ENCODE measurements at places on chromosomes 6 and 20. TPM values are rescaled to one million over a fixed set of nuclear protein-coding genes. Genes with fewer than 3 reads are reported as not detected.

- no peak for DNase-seq
These were observed 230.5 kb downstream of the ZMYND8 start for GRCh38 chr20:47125758-47126591.

Gene ALDH8A1
- total RNA-seq = not detected

- DNase-seq = no peak
These were observed 2.8 kb upstream of the LIME1 start for GRCh38 chr20:63733579-63734081.

- peak; percentile 34 for DNase-seq
These were observed 33.2 kb downstream of the ANKS1A start for GRCh38 chr6:34922177-34922663.

Gene LY6G6D
- not detected for total RNA-seq

- no peak for DNase-seq
These were observed 53.2 kb downstream of the FAM8A1 start for GRCh38 chr6:17653198-17653882.

DNA sequence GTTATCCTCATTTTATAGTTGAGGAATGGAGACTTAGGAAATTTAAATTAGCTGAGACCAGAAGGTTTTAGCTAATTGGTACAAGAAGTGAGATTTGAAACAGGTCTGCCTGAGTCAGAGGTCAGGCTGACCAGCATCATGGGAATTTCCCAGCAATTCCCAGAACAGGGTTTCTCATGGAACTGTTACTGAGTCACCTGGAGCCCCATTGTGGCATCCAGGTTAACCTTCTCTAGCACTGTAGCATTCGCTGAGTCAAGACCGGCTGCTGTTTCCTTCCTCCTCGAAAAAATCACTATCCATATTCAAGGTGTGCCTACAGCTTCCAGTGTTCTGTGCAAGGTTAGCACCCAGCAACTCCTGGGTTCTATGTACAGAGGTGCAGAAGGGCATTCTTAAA lies 238.0 kb upstream of the MAN1A1 start:
- no peak for DNase-seq

- no peak for DNase-seq
These were observed 113.5 kb downstream of the SLC35B3 start for GRCh38 chr6:8321671-8322404.

GRCh38 chr6:7905416-7905815 lies 5.2 kb downstream of the TXNDC5 start:
- peak; percentile 20 for DNase-seq

DNA sequence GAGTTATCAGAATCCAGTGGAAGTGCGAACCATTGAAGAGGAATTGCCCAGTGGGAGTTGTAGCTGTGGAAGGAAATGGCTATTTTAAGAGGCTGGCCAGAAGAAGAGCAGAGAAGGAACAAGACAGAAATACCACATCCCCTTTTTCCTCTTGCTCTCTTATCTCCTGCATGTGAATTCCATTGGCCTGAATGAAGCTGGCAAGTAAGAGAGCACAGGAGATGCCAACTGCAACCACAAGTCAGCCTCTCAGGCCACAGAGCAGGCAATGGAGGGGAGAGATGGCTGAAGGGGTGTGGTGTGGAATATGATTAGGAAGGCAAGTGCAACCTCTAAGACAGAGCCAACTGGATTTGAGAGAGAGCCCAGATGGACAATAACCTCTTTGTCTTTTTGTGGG lies 362.7 kb upstream of the IMPG1 start:
- DNase-seq = no peak

- no peak for DNase-seq
These were observed 710.7 kb downstream of the EYS start for GRCh38 chr6:64996301-64996700.

Gene HLA-DOB
- total RNA-seq = 0.43 TPM

Gene ACTL10
- total RNA-seq = 1.7 TPM

Gene BMP7
- total RNA-seq = not detected

DNA sequence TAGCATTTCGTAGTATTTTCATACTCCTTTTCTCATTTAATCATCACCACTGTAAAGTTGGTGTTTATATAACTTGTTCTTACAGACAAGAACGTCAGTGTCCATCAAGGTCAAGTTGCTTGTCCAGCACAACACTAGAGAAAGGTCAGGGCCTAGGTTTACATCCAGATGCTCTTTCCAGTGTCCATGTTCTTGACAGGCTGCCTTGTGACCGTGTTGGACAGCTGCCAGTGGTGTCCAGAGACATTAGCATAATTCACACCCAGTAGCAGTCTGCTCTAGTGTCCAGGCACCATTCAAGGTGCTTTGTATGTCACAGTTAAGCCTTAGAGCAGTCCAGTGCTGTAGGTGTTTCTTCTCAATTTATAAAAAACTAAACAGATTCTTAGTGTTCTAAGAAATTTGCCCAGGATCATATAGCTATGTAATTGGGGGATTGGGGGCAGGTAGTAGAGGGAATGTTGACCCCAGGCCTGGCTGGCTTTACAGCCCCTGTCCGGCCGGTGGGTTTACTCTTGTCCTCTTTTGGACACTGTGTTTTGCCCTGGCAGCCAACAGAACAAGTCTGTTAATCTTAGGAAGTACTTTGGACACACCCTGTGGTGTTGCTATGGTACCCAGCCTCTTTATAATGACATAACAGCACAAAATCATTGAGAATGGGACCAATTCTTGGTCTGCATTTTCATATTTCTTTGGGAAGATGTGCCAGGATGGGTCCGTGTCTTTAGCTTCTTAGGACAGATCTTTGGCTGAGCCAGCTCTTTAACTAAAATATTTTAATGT lies 8.0 kb downstream of the STK35 start:
- peak; percentile 63 for DNase-seq

GRCh38 chr20:59469267-59470252 lies 134.8 kb upstream of the PHACTR3 start:
- DNase-seq = no peak

DNA sequence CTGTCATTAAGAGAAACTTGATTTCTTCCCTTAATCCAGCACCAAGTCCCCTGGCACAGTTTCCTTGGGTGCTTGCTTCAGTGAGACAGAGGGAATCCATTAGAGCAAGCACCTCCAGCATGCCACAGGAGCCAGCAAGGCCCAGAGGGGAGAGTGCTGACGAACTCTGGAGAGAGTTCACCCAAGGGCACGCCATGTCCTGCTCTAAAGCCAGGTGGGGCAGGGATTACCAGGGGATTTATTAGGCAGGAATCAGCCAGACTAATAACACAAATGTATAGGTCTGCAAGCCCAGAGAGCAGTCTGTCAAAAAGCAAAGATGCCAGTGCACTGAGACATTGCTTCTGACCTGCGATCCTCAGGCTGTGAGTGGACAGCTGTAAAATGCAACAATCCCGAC lies 155.4 kb upstream of the SYNDIG1 start:
- DNase-seq = no peak

- no peak for DNase-seq
These were observed 109.3 kb downstream of the SLC23A2 start for GRCh38 chr20:4891997-4892396.

- no peak for DNase-seq
These were observed 48.2 kb upstream of the GMPR start for GRCh38 chr6:16190214-16190613.

Gene PSORS1C1
- total RNA-seq = 3.0 TPM

- no peak for DNase-seq
These were observed 66.6 kb upstream of the FAM184A start for GRCh38 chr6:119145111-119145510.

Gene STX11
- total RNA-seq = 0.97 TPM

- DNase-seq = no peak
These were observed 547 bp downstream of the SAMD5 start for GRCh38 chr6:147508866-147509608.

Gene SLC25A27
- 2.6 TPM for total RNA-seq

GRCh38 chr20:40336533-40336932 lies 352.5 kb downstream of the MAFB start:
- DNase-seq = no peak

GRCh38 chr6:42846505-42846904 lies 32.9 kb upstream of the RPL7L1 start:
- no peak for DNase-seq

DNA sequence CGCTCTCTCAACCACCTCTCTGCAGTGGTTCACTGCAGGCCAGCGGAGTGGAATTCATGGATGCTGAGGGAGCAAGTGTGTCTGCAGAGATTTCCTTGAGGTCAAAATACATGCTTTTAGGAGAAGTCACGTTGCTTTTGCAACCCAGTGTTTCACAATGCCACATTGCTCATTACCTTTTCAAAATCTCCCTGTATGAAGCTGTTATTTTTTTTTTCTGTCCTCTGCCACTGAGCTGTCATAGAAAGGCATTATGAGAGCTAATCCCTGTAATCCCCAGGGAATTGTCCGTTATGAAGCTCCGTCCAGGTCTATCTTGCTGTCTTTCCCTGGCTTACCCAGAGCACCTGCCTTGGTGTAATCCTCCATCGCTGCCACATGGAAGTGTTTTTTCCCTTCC lies 60.5 kb upstream of the SLC22A23 start:
- DNase-seq = peak; percentile 92

Gene TREML2
- total RNA-seq = not detected

DNA sequence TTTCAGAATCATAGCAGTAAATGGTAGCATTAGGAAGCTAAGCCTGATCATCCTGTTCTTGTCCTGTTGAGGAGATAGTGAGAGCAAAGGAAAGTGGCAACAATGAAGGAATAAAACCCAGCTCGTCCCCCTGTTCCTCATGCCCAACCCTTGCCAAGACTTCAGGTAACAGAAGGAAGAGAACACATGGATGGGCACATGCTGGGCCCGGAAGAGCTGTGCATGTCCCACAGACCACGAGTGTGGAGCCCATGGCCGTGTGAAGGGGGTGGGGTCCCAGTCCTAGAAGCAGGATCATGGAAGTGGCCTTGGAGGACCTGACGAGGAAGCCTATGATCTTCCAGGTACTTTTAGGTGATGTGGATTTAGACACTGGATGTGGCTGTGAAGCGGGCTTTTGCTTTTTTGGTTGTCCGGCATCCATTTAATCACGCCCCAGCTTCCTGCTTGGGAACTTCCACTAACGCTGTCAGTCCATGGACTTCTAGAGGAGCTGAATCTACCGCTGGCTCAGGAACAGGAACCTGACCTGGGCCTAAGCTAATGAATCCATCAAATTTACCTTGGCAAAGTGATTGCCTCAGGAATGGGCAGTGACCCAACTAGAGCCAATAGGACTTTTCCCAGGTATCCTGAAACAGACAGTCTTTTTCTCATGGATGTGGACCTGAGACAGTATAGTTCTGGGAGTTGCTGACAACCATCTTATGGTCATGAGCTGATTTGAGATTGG lies 79.3 kb upstream of the ARMC2 start:
- DNase-seq = no peak

Gene SESN1
- total RNA-seq = 29.4 TPM

- no peak for DNase-seq
These were observed 3.8 kb downstream of the DSE start for GRCh38 chr6:116374586-116374985.

DNA sequence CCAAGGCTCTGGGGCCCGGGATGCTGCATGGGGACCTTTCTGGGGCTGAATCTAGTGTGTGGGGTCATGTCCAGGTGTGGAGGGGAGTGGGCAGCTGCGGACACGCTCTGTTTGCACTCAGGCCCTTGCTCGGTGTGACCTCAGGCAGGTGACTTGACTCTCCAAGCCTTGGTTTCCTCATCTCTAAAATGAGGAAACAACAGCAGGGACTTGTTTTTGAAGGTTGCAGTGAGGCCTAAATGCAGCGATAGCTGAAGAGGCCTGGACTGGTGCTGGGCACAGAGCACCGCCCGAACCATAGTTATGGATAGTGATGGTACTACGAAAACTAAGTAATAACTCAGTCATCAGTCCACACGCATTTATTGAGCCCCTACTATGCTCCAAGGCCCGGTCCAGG lies 91.8 kb downstream of the NOL4L start:
- no peak for DNase-seq

Gene SYNCRIP
- total RNA-seq = 56.7 TPM

DNA sequence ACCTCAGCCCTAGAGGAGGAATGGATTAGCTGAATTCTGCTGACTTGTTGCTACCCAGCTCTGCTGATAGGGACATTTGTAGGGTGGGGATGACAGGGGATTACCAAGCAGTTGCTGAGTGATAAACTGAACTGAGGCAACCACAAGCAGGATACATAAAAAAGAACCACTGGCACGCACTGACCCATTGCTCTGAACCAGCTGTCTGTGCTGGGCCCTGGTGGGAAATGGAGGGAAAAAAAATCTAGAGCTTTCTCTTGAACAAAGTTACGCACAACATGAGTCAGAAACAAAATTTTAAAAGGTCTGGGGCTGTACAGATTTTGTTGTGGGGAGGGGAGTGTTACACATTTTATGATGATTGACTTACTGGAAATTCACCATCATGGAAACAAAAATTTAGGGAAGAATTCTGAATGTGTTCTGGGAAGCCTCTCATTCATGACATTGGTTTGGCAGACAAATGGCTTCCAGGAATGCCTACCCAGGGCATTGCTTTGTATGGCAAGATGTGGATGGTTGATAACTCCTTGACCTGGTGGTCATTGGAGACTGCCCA lies 37.7 kb downstream of the FOXO3 start:
- peak; percentile 99 for DNase-seq

DNA sequence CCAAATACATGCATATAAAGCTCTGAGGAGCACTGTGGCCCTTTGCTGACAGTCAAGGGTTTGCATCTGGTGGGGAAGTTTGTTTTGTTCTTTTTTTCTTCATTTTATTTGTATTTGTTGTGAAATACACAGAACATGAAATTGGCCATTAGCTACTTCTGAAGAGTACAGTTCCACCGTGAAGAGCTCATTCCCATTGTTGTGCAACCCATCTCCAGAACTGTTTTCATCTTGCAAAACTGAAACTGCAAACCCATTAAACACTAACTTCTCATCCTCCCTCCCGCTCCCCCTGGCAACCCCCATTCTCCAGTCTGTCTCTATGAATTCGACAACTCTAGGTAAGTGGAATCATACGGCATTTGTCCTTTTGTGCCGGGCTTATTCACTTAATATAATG lies 231.3 kb downstream of the TFAP2C start:
- peak; percentile 86 for DNase-seq

GRCh38 chr6:48766349-48766748 lies 655.4 kb upstream of the PTCHD4 start:
- no peak for DNase-seq

Gene PHACTR1
- total RNA-seq = 0.43 TPM

- DNase-seq = peak; percentile 51
These were observed 6.5 kb downstream of the RPS6KA2 start for GRCh38 chr6:166620478-166621113.

DNA sequence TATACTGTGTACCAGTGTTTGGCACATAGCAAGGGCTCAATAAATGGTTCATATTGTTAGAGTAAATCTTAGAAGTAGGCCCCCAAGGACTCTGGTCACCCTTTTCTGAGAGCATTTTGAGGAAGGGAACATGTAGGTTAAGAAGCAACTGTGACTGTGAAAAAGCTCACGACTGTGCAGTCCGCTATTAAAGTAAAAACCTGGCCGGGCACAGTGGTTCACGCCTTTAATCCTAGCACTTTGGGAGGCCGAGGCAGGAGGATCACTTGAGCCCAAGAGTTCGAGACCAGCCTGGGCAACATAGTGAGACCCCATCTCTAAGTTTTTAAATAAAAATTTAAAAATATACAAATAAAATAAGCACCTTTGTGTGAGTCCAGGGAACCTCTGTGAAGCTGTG lies 5.0 kb downstream of the ZDHHC14 start:
- DNase-seq = no peak

GRCh38 chr6:20712011-20712410 lies 177.8 kb downstream of the CDKAL1 start:
- DNase-seq = peak; percentile 86

GRCh38 chr6:42241915-42242314 lies 24.3 kb upstream of the MRPS10 start:
- DNase-seq = no peak
